ENCODE measurements at places on chromosomes 7 and 10. TPM values are rescaled to one million over a fixed set of nuclear protein-coding genes. Genes with fewer than 3 reads are reported as not detected.

Gene KCNH2
- total RNA-seq: not detected

Gene WNT16
- not detected for total RNA-seq

Gene ARHGAP22
- not detected for total RNA-seq

Gene SMO
- 32.3 TPM for total RNA-seq

Gene ZFAND2A
- total RNA-seq: 140 TPM

Gene ZNF680
- total RNA-seq: 12.4 TPM
